Mesenteric fat pad (tissue), 1 donor: ENCODE measurements at places on chromosomes 7 and 10. TPM values are rescaled to one million over a fixed set of nuclear protein-coding genes. Genes with fewer than 3 reads are reported as not detected.
A peak's percentile ranks its signal among the peaks of the same experiment; 100 is the strongest.

- peak; percentile 68 for DNase-seq
Measured at GRCh38 chr10:1369665-1370064, 313.5 kb downstream of the WDR37 start.

DNA sequence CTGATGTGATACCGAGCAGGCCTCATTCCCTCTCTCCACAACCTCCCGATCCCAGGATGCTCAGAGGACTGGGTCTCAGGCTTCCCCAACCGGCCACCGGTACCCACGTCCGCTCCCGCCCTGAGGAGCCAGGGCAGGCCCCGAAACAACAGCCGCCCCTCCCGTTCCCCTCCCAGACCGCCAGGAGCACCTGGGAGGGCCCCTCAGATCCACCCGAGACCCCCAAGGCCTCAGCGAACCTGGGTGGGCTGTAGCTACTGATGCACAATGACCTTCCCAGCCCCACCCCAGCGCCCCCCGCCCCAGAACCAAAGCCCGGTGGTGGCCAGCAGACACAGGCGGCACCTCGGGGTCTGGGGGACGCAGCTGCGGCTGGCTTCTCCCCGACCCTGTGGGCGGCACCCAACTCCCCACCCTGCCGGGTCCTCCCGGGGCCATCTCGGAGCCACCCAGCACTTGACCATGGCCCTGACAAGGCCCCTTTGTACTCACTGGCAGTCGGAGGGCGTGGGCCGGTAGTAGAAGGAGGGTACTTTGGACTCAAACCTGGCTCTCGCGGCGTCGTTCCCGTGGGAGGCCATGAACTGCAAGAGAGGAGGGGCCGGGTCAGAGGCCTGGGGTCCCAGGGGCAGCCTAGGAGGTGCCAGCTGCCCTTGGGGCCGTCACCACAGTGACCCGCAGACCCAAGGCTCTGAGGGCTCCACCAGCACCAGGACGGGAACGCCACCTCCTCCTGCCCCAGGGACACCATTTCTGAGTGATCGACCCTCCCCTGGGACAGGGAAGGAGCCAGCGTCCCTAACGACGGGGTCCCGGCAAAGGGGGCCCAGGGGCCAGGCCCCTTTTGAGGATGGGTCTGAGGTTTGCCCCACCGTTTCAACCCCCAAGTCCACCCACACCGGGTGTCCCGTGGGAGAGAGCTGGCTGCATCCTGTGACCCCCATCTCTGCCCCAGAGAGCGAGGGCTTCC, 28.1 kb downstream of the ADAP1 start:
- peak; percentile 90 for DNase-seq

- no peak for DNase-seq
Measured at GRCh38 chr7:25456467-25457171, 228.3 kb upstream of the NPVF start.

The SMO gene
- 6.9 TPM for total RNA-seq

The AGAP4 gene
- total RNA-seq: 14.4 TPM

The SLC39A12 gene
- total RNA-seq: 0.35 TPM

- no peak for DNase-seq
Measured at GRCh38 chr7:15652776-15653290, 33.6 kb downstream of the MEOX2 start.

- DNase-seq: no peak
Measured at GRCh38 chr10:26540601-26541000, 102.5 kb downstream of the APBB1IP start.

- DNase-seq: no peak
Measured at GRCh38 chr7:15503603-15504290, 58.1 kb downstream of the AGMO start.

DNA sequence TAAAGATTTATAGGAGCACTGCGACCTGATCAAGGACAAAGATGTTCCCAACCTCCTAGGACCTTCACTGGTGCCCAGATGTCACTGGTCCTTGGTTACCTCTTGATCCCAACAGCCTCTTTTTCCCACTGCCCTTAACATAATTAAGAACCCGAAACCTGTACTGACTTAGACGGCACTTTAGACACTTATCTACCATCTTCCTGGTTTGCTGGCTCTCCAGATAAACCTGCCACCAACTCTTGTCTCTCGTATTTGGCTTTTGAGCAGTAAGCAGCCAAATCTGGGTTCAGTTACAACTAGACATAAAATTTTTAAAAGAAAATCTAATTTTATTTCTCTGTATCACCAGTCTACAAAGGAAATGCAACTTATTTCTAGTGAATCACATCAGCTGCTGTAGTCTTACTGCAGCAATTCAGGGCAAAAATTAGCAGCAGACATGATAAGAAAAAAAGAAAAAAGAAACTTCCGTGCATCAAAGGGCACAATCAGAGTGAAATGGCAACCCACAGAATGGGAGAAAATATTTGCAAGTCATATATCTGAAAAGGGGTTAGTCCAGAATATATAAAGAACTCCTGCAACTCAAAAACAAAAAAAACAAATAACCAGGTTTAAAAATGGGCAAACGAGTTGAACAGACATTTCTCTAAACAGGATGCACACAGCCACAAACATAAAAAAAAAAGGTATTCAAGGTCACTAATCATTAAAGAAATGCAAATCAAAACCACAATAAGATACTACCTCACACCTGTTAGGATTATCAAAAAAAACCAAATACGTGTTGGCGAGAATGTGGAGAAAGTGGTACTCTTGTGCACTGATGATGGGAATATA, 9.4 kb downstream of the ASB13 start:
- DNase-seq: no peak
